ENCODE measurements at places on chromosomes 1 and 21.

GRCh38 chr1:117260761-117261423 is 50.2 kb upstream of the VTCN1 start:
- DNase-seq: no peak

DNA sequence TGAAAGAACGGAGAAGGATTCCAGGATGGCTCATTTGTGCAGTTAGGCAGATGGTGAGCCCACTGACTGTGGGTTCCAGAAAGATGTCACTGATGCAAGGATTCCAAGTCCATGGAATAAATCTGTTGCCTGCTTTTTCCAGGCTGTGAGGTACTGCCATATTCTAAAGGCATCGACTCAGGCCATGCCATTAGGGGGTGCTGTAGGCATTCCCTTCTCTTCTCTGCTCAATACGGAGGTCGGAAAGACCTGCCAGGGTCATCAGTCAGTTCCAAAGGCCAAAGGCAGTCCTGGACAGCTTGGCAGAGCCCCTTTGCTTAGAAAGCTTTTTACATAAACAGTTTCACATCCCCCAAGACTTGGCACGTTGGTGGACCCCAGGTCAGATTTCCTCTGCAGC is 31.7 kb upstream of the TMEM125 start:
- DNase-seq: no peak

- DNase-seq: no peak
These were observed 83.2 kb upstream of the PAPPA2 start for GRCh38 chr1:176379626-176380339.

DNA sequence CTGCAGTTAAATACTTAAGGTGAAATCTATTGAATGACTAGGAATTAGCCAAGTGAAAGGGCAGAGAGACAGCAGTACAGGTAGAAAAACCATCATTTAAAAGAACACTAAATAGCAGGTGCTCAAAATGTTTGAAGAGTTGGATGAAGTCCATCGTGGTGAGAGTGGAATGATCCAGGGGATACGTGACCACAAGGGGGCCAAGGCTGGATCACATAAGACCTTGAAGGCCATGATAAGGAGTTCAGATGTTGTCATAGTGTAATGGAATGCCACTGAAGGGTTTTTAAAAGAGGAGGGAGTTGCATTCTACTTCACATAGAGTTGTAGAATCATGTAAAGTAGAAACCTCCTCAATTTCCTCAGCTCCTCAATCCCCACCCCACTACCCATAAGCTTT is 34.8 kb upstream of the HOOK1 start:
- DNase-seq: no peak

- no peak for DNase-seq
These were observed 1.7 kb downstream of the ATP1B1 start for GRCh38 chr1:169108223-169108622.

GRCh38 chr21:31623664-31624063 is 35.8 kb upstream of the SOD1 start:
- DNase-seq: no peak

- no peak for DNase-seq
These were observed 96.4 kb downstream of the S1PR1 start for GRCh38 chr1:101333186-101333585.

DNA sequence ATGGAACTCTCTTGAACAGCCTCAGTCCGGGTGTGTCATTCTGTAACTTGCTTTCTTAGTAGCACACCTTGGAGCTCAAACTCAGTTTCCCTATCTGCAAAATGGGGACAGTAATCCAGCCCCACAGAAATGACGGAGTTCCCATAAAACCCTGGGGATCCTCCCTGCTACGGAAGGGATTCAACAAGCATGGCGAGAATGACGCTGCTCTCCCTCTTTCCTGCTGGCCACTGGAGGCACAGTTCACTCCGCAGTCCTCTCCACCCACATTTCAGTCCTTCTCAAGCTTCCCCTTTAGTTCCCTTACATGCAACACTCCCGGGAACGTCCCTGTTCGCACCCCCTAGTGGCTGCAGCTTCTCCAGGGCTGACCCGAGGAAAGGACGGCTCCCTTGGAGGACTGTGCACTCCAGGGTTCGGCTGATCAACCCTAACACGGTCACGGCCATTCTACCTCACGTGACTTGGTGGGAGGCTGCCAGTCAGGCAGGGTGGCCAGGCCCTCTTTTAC is 20.6 kb downstream of the RUNX3 start:
- no peak for DNase-seq

DNA sequence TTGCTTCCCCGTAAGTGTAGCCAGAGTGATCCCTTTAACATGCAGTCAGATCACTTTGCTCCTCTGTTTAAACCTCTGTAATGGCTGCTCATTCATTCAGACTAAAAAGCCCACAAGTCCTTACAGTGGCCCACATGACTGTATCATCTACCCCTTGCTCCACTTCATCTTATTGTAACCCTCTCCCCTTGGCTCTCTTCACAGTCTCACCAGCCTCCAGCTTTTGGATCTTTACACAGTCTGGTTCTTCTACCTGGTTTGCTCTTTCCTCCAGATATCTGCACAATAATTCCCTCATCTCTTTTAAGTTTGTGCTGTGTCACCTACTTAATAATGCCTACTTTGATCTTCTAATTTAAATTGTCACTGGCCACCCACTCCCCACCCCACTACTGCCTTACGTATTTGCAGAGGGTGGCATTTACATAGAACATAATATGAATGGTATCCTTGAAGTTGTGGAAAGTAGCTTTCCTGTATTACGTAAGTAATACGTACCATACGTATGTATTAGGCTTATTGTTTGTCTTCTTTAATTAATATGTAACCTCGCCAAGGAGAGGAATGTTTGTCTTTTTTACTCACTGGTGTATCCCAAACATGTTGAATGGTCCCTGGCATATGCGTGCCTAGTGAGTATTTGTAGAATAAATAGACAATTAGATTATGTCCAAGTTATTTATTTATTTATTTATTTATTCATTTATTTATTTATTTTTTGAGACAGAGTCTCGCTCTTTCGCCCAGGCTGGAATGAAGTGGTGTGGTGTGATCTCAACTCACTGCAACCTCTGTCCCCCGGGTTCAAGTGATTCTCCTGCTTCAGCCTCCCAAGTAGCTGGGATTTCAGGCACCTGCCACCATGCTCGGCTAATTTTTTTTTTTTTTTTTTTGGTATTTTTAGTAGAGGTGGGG is 48.6 kb downstream of the TSNAX start:
- DNase-seq: no peak

DNA sequence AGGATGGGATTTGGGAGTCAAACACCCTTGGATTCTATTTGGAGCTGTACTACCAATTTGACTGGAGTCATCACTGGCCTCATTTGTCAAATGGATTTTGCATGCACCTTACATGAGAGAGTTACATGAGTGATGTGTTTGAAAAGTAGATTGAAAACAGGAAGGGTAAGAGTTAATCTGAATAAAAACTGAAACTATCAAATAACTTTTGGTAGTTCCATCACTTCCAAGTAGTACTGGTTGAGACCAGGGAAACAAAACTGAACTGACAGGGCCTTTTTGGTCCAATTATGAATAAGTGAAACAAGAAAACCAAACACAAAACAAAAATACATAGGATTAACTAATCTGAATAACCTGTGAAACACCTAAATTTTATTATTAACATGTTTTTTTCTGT is 30.2 kb downstream of the NUCKS1 start:
- no peak for DNase-seq

DNA sequence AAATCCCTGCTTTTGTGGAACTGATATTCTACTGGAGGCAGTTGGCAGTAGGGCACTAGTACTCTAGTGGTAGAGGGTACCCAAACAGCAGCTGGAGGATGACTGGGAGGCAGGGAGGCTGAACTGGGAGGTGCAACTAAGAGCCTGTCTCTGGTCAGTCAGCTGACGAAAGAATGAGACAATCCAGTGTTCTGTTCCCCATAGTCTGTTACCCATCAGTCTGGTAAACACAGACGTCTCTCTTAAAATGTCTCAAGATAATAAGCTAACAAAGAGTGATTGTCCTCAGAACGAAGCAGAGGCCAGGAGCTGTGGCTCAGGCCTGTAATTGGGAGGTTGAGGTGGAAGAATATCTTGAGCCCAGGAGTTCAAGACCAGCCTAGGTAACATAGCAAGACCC is 30.4 kb downstream of the TFAP2E start:
- no peak for DNase-seq

All from stimulated activated CD8-positive, alpha-beta memory T cell treated with anti-CD3 and anti-CD28 coated beads, Interleukin-4, amount 100 ng/mL, for 4 hours (primary cell).